Adipocyte (in vitro differentiated cells): ENCODE measurements at places on chromosomes 16 and 17.

- DNase-seq = no peak
These were observed 28.6 kb upstream of the GPRC5B start for GRCh38 chr16:19913340-19913645.

DNA sequence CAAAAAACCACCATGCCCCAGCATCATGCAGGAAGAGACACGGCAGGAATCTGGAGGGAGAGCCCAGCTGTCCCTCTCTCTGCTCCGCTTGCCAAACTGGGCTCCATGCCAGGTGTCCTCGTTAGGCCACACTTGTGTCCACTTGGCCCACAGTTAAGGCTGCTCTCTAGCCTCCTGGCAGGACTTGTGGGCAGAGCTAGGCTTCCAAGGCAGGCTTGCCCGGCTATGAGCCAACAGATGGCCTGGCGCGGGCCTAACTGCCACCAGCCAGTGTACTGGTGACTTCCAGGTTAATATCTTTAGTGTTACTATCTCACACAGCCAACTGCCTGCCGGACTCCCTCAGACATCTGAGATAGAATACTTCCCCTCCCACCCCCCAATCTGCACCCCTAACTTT, 10.6 kb downstream of the ATP6V0D1 start:
- no peak for DNase-seq

GRCh38 chr16:1890024-1890707, 18.2 kb upstream of the MEIOB start:
- DNase-seq = no peak

DNA sequence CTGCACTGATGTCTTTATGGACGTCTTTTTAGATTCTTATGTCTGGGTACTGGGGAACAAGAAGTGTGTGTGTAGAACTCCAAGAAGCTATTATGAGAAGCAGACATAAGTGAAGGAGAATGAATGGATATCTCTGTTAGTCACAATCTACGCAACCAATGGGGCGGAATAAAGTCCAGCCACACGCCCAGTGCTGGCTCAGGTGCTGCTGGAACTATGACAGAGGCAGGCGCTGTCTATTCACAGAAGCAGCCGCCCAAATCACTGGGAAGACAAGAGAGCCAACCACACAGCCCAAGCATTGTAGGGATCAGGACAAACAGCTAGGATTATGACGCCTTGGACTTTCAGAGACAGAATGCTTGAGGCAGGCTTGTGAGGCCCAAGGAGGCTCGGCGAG, 43.9 kb upstream of the ICAM2 start:
- DNase-seq = no peak

GRCh38 chr17:81885869-81886548, 5.4 kb downstream of the ALYREF start:
- DNase-seq = peak; percentile 39

DNA sequence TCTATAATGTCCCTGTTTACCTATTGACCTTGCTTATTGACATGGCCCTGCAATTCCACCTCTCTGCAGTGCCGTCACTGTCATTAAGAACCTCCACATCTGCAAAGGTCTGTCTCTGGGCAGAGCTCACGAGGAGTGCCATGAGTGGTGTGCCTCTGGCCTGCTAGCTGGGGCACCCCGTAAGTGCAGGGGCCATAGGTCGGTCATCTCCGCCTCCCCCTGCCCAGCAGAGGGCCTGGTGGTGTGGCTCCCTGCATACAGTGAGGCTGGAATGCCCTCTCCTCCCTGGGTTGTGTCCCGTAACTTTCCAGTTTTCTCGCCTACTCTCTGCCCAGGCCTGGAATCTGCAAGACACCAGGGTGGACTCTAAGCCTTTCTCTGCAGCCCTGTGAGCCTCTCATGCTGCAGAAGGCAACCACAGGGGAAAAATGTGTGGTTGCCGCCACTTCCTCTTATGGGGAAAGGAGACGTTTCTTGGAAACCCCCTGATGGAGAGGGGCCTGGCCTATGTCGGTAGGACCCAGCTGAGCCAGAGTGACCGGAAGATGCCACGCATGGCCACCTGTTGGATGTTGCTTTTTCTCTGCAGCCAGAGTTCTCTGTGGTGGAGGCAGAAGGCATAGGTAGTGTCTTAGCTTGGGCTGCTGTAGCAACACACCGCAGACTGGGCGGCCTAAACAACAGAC, 2.7 kb upstream of the SNX20 start:
- DNase-seq = no peak

- DNase-seq = no peak
These were observed 430 bp downstream of the C16orf89 start for GRCh38 chr16:5065326-5065725.

DNA sequence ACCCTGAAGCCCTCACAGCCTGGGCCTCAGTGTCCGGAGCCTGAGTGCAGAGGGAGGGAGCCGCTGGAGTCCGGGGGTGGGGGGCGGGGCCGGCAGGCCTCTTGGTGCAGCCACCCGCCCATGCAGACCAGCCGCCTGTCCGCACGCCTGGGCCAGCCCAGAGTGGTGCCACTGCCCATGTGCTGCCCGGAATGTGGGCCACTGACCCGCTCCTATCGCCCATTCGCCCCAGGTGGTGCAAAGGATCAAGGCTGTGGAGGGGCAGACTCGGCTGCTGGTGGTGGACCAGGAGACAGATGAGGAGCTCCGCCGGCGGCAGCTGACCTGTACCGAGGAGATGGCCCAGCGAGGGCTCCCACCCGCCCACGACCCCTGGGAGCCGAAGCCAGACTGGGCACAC, 2.6 kb downstream of the NHERF2 start:
- DNase-seq = no peak

DNA sequence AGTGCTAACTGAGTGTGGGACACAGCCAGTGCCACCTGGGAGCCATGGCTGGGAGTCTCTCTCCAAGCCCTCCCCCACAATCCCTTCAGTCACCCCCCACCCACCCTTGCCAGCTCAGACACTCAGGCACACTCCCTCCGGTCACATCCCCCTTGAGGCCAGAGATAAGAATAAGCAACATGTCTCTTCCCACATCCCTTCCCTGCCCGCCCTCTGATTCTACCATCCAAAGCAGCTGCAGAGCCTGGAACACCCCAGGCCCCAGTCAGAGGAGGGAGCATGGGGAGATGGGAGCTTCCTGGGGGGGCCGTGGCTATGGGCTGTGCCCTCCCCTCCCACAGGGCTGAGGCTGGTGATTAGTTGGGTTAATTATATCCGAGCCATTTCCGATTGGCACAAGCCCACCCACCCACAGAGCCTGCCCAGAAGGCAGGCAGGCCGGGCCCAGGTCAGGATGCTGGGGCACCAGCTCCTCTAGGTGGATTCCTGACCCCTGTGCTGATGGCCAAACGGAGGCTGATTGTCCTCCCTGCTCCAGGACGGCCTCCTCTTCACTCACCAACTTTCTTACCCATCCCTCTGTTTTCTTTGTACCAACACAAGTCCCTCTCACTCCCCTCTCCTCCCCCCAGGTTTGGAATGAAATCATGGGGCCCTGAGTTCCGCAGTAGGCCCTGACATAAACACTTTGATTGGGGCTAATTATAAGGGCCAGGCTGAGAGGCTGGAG, 28.6 kb upstream of the MEIOC start:
- no peak for DNase-seq

DNA sequence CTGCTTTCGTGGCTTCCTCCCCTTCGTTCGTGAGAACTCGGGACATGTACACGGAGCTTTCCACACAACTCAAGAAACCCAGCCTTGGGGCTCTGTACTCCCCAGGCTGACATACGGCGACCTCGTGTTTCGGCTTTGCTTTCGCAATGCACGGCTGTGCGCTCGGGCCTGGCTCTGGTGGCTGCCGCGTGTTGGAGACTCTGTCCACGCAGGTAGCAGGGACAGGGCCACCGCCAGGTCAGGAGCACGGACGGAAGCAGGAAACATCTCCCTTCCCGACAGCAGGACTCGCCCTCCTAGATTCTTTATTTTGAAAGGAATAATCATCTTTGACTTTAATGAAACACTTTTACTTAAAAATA, 17.3 kb downstream of the UTS2R start:
- DNase-seq = no peak

- no peak for DNase-seq
These were observed 22.7 kb downstream of the ZNF652 start for GRCh38 chr17:49339354-49339753.
